ENCODE measurements at places on chromosomes 16 and 17. TPM values are rescaled to one million over a fixed set of nuclear protein-coding genes. Genes with fewer than 3 reads are reported as not detected.

TBX2 gene
- total RNA-seq, result 0.06 TPM

ARMC5 gene
- 10.8 TPM for total RNA-seq

CASKIN1 gene
- 0.06 TPM for total RNA-seq

KRT33A gene
- total RNA-seq, result not detected

PMP22 gene
- total RNA-seq, result not detected

PRDM7 gene
- not detected for total RNA-seq

PAFAH1B1 gene
- 120 TPM for total RNA-seq

PYCARD gene
- 8.1 TPM for total RNA-seq

PPL gene
- total RNA-seq, result not detected

ATAD5 gene
- 3.9 TPM for total RNA-seq

SHBG gene
- not detected for total RNA-seq

Measured in CD4-positive, alpha-beta T cell (primary cell).